ENCODE measurements at places on chromosomes 6 and 20.

GRCh38 chr6:25882051-25882496, 8.0 kb upstream of the SLC17A3 start:
- peak; percentile 81 for DNase-seq

GRCh38 chr6:147820520-147820919, 312.0 kb downstream of the SAMD5 start:
- DNase-seq = no peak

- no peak for DNase-seq
Measured at GRCh38 chr6:50961611-50962010, 142.9 kb downstream of the TFAP2B start.

DNA sequence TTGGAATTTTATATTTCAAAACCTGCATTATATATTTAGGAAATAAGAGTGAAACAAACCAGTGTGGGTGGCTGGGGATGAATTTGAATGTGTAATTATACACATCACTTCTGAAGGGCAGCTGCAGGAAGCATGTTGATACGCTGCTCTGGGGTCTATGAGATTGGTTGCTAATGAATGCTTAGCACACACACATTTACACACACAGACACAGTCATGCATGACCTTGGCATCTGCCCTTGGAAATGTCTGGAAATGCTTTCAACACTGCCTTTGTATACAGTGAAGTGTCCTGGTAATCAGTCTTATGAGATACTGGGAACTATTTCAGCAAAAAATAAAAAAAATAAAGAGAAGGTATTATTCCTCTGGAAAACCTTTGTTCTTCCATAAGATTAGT, 83.4 kb downstream of the ELOVL4 start:
- DNase-seq = no peak

DNA sequence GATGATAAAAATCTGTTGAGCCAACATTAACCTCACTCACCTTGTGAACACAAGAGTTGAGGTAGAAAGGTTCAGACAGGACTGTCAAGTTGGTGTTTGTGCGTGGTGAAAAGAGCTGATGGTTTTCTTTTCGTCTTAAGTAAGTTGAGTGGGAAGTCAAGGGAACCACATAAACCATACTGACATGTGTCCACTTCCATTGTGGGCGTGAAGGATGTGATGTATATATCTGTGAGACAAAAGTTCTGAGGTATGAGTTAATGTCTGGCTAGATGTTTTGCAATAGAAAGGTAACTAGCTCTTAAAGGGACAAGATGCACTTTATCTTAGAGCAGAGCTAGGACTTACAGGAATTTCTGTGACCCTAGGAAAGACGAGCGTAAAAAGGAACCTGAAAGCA, 1272.1 kb upstream of the ADGRB3 start:
- no peak for DNase-seq

DNA sequence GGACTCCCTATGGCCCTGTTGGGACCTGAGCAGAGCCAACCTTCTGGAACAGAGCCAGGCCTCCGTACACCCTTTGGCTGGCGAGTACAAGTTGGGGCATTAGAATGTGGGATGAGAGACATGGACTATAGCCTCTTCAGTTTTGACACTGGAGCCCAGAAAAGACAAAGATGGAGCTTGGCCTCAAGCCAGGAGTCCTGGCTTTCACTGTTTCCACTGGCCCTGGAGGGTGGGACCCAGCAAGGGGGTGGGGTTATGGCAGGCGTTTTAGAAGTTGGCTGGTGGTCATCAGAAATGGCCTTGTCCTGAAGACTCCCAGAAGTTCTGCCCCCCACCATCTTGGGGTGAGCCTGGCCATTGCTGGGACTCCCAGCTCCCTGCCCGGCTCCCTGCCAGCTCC, 21.8 kb downstream of the ITPR3 start:
- DNase-seq = no peak

DNA sequence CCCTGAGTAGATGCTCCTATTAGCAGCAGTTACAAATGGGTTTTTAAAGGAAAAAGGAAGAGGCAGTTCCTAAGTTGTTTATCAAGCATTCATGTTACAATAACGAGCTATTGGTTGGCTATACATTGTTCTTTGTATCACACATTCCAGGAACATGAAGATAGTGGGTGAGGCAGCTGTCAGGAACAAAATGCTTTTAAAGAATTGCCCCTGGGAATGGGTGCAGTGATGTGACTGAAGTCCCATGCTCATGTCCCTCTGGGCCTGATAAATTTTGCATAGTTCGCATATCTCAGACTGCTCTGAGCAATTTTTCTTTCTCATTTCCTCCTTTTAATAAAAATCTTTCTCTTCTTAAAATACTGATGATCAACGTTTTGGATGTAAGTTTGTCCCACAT, 3.7 kb downstream of the ENPP1 start:
- no peak for DNase-seq

- no peak for DNase-seq
Measured at GRCh38 chr6:19669206-19669605, 168.0 kb upstream of the ID4 start.

DNA sequence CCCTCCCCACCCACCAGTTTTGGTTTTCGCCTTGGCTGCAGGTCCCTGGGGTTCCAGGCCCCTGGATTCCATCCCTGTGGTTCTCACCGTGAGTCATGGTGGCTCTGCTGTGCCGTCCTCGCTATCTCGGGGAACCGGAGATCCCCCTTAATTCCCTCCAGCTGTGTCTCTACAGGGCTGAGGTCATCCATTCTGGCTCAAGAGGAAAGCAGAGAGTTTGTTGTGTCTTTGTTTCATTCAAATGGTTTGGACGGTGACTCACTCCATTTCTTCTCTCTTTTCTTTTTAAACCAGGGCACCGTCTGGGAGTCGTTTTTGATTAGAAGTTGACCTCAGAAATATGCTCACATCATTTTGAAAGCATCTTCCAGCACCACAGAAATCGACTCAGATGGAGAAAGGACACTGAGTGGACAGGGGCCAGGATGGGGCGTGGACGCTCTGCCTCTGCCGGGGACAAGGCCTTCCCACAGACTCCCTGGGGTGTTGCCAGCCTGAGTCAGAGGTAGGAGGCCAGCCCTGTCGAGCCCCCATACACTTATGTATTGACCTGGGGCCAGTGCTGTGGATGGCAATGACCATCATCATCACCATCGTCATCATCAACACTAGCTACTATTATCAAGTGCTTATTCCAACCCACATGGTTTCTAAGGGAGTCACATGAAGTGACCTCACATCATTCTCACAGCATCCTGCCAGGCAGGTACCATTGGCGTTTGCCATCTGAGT, 176.2 kb downstream of the NFATC2 start:
- no peak for DNase-seq

DNA sequence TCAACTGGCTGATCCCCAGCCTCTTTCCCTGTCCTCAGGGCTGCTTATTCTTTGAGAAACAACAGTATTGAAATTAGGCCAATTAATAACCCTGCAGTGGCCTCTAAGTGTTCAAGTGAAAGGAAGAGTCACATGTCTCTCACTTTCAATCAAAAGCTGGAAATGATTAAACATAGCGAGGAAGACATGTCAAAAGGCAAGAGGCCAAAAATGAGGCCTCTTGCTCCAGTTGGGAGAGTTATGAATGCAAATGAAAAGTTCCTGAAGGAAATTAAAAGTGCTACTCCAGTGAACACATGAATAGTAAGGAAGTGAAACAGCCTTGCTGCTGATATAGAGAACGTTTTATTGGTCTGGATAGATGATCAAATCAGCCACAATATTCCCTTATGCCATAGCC, 131.5 kb downstream of the MACROD2 start:
- DNase-seq = no peak
